ENCODE measurements at places on chromosomes 4 and X.

DNA sequence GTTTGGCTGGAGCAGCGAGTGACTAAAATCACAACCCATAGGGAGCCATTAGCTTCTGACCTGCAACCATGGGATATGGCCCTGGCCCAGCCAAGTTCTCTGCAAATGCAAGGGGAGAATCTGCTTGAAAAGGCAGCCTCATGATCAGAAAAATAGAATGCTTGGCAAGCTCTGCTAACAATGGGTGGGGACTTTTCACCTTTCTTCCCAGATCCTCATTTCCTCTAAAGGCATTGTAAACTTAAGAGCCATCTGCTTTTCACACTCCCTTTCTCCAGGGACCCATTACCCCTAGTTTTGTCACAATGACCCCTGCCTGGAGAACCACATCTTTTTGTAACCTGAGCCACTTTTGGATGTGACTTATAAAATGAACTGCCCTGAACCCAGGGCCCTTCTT, 104.3 kb downstream of the PARM1 start:
- no peak for DNase-seq

- no peak for DNase-seq
These were observed 2.2 kb upstream of the FMR1NB start for GRCh38 chrX:147978931-147979330.

DNA sequence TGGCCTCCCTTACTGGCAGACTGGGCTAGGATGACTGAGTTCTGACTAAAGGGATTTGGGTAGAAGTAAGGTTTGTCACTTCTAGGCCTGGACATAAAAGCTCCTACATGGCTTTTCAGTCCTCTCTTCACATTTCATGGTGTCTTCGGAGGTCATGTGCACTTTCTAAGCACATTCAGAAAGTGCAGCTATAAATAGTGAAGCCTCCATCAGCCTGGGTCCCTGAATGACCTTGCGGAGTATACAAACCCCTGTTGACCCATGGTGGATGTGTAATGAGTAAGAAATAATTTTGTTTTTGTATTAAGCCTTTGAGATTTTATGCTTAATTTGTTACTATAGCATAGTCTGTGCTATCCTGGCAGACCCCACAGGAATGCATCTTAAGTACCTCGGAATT, 154.0 kb downstream of the STOX2 start:
- no peak for DNase-seq

DNA sequence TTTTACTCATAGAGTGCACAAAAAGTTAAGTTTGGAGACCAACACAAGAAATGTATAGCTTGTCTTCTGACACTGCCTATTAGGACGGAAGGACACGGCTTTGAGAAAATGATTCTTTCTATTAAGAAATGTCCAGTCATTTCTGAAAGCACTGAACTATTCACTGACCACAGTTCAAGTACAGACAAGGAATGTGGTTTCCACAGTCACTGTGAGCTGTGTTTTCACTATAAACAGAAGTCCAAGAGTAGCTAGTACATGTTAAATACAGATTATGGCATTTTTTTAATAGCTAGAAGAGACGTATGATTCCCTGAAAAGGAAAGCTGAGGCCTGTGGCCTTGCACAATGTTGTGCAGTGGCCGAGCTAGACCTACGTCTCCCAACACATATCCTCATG, 115.1 kb upstream of the GPM6A start:
- no peak for DNase-seq

DNA sequence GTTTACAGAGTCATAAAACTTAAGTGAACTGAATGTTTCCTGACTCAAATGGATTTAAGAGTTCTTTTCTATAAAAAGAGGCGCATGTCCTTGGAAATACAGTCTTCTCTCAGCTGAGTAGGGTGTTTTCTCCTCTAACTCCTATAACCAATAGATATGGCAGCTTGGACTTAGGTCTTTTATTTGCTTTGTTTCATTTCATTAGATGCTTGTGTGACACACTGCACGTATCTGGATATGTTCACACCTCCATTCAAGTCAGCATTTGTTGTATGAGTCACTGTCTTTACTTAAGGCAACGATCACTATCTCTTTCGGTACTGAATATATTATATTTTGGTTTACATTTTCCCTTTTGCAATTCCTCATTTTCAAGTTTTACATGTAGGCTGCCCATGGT, 136.6 kb downstream of the ARSF start:
- no peak for DNase-seq

DNA sequence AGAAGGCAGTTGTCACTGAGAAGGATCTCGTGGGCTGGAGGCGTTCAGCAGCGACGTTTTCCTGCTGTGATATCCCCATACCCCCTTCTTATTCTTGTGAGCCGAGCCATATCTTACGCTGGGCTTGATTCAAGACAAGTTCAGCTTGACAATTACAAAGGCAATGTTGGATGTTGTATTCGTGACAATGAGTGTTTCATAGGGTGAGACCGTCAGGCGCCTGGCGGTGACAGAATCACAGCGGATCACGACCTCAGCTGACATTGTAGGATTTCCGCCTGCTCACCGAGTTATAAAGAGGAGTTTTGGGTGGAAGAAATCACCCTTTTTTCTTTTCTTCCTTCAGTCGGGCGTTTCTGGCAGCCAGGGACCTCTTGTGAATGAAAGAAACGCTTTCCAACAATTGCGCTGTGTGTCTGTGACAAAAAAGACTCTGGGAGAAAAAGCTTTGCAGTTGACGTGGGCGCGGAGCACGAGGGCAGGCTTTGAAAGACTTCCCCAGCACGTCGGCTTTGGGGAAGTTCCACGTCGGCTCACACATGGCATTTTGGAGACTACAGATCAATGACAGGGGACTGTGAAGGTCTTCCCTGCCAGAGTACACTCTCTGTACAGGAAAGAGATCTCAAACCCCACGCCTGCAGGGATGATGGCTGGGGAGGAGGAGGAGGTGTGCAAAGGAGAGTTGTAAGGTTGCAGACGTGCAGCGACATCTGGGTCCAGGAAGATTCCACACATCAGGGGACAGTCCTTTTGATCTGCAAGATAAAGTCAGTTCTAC, 135.4 kb downstream of the CRLF2 start:
- DNase-seq = no peak

- no peak for DNase-seq
These were observed 4.6 kb downstream of the SASH3 start for GRCh38 chrX:129784371-129784770.

DNA sequence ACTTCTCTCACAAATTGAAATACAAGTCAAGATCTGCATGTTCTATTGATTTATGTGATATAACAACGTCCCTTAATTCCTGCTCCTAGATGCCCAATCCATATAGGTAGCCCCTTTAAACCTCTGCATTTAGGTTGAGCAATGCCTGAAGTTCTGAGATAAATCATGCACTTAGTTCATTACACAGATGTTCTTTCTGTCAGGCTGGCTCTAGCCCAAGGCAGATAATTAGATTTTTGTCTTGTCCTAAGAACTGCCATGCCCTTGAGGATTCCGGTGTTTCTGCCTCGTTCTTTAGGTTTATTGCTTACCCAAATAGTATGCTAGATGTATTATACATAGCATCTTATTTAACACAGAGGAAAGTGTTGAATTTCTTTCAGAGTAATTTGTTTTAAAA, 143.1 kb downstream of the TRAM1L1 start:
- no peak for DNase-seq

- DNase-seq = no peak
These were observed 11.5 kb upstream of the TLR1 start for GRCh38 chr4:38815885-38816782.

GRCh38 chr4:71189471-71189870, 149.3 kb upstream of the SLC4A4 start:
- no peak for DNase-seq

GRCh38 chr4:26490111-26490959, at the start of gene CCKAR:
TSS of gene CCKAR (minus strand) at chr4:26490484. CDS start at chr4:26490267, 217 bp downstream.
- DNase-seq = no peak

DNA sequence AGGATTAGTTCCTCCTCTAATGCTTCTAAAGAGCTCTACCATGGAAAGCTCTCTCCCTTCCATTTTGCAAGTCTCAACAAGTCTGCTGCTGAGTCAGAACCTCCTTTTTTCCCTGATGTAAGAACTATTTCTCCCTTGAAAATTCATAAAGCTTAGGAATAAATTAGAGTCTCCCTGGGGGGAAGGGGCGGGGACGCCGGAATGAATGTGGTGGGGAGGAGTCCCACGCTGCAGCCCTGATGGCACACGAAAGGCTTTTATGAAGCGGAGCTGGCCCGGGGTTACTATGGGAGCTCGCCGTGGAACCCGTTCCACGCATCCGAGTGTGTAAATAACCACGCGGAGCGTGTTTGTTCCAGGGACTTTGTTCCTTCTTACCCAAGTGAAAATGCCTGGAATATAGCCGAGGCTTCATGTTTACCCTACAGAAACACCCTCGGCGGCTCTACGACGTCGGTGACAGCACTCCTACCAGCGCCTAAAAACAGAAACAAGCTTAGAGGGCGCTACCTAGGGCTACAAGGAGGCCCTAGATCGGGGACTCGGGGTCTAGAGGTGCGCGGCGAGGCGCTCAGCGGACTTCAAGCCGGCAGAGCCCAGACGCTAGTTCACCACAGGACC, 923 bp upstream of the CPEB2 start:
- peak; percentile 71 for DNase-seq

GRCh38 chrX:70262952-70263567, 3.1 kb upstream of the P2RY4 start:
- DNase-seq = no peak

DNA sequence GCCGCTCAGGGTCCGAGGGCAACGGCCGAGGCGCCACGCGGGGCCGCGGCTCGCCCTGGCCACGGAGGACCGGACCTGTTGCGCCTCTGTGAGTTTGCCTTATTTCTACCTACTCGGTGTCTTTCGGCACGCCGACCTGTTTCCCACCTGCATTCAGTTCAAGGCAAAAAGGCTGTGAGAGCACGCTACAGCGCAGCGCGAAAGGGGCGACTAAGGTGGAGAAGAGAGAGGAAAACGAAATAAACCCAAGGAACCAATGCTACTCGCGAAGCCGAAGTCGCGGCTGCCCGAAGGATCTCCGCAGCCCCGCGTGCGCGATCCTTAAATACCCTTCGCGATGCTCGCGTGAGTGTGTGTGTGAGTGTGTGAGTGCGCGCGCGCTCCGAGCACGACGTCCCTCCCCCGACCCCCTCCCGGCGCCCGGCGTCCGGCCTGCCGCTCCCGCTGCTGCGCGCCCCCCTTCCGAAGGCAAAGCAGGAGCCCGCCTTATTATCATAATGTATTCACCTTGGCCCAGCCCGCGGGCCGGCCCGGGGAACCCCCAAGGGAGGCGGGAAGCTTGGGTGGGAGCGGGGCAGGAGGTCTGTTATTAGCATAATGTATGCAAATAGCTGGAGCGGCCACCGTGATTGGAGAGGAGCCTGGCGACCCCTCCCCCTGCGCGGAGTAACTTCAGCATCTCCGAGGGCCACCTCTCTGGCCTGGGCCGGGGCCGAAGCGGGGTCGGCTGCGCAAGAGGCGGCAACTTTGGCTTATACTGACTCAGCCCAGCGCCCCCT, at the start of gene COL25A1:
Gene COL25A1, minus strand, starts transcription at position 298 of the 779 bp plus-strand sequence.
- no peak for DNase-seq

DNA sequence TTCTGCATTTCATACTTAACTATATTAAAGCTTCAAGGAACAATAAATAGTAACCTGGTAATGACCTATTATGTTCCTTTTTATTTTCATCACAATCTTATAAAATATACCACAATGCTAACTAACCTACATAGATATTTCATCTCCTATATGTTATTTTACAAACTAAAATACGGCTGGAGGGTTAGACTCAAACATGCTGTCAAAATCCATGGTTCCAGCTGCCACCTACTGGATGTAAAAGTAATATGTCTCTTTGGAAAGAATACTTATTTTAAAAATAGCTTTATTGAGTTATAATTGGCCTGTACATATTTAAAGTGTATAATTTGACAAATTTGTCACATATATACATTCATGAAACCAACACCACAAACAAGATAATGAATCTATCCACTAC, 15.0 kb downstream of the RGN start:
- DNase-seq = no peak

DNA sequence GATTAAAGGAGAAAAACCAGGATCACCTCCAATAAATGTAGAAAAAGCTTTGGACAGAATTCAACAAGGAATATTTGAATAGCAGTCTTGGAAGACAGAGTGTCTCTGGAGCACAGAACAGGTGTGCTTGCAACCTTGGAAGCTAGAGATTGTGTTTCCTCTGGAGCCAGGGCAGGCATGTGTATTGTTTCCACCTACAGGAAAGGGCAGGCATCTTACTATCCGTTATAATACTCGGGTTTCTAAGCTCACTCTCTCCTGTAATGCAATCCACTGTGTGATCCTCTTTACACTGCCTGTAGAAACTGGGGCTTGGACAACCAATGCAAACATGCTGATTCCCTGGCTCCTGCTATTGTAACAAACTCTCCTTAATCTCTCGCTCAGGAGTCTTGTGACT, 14.4 kb downstream of the CCDC110 start:
- no peak for DNase-seq

DNA sequence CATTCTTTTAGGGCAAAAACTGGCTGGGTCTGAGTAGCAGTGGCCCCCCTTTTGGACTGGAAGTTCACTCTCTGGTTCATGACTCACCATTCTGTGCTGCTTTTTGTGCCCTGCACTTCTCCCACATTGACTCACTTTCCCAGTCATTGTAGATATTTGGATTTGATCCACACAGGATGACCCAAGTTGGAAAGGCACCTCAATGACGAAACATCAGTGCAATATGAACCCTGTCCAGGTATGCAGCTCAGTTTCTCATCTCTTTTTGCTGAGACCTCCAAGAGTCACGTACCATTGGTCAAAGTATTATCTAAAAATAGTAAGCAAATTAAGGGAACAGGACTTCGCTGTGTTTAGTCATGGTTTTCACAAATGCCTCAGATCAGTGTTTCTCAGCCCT, 92.7 kb downstream of the CBLL2 start:
- no peak for DNase-seq

GRCh38 chrX:24619647-24620046, 27.5 kb downstream of the PCYT1B start:
- no peak for DNase-seq

DNA sequence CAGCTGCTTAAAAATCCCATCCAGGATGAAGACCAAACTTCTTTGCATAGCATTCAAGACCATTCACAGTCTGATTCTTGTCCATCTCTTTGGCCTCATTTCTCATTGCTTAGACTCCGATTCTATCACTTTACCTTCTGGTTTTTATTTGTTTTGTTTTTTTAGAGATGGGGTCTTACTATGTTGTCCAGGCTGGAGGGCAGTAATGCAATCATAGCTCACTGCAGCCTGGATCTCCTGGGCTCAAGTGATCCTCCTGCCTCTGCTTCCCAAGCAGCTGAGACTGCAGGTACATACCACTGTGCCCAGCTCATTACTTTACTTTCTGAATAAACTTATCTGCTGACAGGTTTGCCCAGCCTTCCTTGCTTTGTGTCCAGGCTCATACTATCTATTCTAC, 152.8 kb downstream of the TMEM164 start:
- DNase-seq = no peak

GRCh38 chr4:118112117-118113046, 78.1 kb downstream of the NDST3 start:
- no peak for DNase-seq
